Fibroblast of upper back skin (primary cell): ENCODE measurements at places on chromosomes 6 and 20.

- DNase-seq, result no peak
These were observed 34.8 kb upstream of the FILIP1 start for GRCh38 chr6:75528423-75528822.

GRCh38 chr6:49855221-49855620 is 11.1 kb downstream of the CRISP1 start:
- DNase-seq, result no peak

GRCh38 chr6:105151644-105152043 is 28.2 kb downstream of the POPDC3 start:
- DNase-seq, result no peak

DNA sequence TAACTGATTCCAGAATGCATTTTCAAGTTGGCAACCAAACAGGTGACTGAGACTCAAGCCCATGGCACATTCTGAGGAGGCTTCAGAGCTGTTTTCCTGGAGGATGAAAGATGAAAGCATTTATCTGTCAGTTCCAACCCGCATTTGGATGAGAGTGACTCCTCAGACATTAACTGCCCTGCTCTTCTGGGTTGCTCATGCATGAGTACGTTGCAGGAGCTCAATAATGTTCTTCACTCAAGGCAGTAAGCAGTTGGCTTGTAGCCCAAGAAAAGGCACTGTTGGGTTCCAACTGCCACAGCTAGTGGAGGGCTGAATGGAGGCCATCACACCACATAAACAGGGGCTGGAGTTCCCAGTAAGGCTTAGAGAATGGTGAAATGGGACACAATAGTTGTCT is 155.3 kb downstream of the FUT9 start:
- DNase-seq, result no peak

DNA sequence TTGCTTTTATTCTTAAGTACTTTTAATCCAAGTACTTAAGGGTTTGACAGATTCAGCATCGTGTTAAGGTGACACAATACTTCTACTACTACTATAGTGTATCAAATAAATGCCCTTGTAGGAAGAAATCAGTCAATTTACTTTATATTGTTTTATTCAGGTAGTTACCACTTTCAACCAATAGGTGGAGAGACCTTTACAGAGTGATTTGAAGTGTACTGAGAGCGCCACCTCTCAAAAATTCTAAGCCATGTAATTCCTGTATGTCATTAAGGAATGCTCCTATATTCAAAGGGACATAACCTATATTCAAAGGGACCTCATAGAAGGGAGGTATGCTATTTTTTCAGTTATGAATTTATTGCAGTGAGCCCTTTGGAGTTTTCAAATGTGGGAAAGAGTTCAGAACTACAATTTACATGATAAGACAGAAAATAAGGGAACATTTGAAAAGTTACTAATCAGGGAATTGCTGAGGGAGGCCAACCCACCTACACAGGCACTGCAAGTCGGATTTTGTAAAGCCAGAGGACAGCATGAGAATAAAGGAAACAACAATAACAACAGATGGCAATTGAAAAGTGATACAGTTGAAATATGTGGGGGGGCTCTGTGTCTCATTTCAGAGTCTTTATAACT is 955.6 kb downstream of the TBC1D32 start:
- DNase-seq, result peak; percentile 53

DNA sequence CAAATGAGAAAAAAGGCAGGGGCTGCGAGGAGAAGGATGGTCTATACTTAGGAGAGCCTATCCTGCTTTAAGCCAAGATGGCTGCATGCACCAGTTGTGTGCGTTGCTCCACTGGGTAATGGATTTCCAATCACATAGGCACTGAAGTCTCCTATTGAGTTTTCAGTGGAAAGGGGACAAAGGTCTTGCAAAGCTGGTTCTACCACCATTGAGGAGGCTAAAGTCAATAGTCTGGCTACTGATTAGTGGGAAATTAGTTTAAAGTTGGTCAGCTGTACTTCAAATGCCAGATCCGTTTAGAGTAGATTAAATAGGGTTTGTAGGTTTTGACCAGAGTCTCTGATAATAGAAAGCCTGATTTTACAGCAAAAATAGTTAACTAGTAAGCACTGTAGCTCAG is 104.9 kb downstream of the SESN1 start:
- DNase-seq, result no peak

- no peak for DNase-seq
These were observed 10.5 kb upstream of the TXNDC5 start for GRCh38 chr6:7921046-7921445.

- no peak for DNase-seq
These were observed 143.4 kb upstream of the HMGN3 start for GRCh38 chr6:79377888-79378348.

DNA sequence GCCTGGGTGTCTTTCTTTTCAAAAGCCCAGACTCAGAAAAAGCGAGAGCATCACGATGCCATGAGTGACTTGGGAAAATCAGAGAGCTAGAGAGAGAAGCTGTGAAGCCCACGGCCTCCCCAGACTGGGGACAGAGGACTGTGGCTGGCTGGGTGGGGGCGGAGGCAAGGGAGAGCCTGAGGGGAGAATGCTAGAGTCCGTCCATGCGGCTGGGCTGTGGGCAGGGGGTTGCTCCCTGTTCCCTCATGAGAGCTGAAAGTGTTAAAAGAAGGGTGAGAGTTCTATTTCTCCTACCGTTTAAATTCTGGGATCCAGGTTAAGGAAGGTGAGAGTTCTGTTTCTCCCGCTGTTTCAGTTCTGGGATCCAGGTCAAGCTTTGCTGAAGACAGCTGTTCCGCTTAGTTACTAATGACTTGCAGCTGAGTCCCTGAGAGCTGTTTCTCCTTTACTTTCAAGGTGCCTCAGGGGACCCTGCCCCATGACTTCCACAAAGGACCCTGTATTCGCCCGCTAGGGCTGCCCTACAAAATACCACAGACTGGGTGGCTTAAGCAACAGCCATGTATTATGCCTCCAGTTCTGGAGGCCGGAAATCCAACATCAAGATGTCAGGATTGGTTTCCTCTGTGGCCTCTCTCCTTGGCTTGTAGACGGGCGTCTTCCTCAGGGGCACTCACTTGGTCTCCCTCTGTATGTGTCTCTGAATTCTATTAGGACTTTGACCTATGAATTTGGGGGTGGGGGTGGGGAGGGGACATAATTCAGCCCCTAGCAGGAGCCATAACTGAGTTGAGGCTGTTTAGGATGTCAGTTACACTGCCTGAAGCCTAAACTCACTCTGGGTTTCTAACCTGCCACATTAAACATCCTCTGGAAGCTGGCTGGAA is 127.0 kb downstream of the PXDC1 start:
- DNase-seq, result no peak

DNA sequence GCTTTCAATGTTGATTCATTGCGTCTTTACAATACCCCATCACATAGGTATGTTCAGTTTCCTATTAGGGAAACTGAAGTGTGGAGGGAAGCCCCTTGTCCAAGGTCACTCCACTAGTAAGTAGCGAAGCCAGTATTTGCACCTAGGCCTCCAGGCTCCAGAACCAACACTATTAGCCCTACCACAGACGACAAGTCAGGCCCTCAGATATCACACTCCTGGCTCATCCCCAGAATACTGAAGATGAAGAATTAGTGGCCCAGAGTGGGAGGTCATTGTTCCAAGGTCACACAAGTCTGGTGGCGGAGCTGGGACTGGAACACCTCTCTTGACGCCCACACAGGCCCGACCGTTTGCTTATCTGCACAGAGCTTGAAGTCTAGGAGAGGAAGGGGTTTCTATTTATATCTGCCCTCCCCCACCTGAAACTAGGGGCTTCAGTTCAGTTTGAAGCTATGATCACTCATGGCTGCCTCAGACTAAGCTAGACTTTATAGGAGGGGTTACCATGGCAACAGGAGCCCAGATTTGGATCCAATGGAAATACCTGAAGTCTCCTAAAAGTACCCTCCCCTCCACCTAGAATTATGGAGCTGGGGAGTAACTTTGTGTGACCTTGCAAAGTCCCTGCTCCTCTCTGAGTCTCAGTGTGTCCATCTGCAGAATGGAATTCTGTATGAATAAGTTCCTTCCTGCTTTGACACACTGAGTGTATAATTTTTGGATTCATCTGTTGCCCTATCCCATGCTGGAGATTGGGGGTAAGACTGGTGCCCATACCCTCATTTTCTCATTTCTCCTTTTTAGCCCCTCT is 2.2 kb downstream of the SNTA1 start:
- no peak for DNase-seq

GRCh38 chr20:58150772-58151171 is 77.7 kb downstream of the ANKRD60 start:
- DNase-seq, result no peak

DNA sequence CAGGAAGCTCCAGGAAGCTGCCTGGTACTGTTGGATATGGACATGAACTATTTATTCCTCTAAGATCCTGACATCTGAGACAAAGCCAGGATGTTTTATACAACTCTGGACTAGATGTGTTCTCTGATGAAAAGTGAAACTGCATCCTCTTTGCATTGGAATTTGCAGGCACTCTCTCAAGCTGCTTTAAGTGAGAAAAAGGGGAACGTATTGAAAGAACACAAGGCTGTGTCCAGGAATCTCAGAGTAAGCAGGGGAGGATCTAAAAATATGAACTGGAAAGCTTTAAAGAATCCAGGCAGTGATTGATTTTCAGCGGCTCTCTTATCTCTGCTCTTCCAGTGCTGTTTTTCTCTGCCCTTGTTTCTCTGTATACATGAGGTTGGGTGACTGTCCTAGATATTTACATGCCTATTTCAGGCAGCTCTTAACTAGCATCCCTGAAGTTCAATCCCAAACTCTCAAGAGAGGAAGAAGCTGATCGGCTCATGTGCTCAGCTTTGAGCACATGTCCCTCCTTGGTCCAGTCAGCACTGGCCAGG is 193.8 kb downstream of the PLCB4 start:
- no peak for DNase-seq

DNA sequence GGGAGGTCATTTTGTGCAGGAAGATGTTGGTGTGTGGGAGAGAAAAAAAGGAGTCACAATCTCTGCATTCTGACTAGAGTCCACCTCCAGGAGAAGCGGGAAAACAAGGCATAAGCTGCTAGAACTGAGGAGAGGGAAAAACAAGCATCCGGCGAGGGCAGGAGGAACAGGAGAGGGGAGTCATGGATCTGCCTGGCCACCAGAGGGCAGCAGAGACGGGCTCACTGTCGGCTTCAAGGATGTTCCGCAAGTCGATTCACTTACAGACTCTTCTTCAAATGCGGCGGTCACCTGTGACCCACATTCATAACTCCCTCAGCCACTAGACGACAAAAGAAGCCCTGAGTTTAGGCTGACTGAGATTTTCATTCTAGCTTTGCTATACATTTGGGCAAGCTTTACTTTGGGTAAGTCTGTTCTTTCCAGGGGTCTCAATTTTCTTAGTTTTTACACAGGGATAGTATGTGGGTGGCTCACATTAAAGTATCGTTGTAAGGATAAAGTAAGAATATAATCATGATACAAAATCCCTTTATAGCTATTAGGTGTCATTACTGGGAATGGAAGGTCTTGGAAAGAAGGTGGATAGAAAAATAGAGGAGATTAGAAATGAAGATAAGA is 6.6 kb upstream of the BTNL2 start:
- DNase-seq, result peak; percentile 71

DNA sequence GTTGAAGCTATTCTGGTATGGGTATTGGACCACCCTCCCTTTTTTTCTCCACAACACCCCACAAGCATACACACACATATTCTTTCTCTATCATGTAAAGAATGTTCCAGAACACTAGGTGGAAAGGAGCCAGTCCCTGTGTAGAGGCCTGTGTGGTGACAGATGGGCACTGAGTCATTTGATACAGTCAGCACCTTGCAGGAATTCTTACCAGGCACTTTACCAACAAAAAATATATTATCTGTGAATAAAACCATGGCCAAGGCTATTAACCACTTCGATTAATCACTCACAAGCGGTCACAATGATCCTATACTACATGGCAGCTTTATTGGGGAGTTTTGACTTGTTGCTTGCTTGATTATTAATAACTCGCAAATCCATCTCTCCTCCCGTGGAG is 149.5 kb downstream of the BFSP1 start:
- peak; percentile 30 for DNase-seq

- DNase-seq, result no peak
These were observed 1005.4 kb downstream of the GRIK2 start for GRCh38 chr6:102398788-102399390.

DNA sequence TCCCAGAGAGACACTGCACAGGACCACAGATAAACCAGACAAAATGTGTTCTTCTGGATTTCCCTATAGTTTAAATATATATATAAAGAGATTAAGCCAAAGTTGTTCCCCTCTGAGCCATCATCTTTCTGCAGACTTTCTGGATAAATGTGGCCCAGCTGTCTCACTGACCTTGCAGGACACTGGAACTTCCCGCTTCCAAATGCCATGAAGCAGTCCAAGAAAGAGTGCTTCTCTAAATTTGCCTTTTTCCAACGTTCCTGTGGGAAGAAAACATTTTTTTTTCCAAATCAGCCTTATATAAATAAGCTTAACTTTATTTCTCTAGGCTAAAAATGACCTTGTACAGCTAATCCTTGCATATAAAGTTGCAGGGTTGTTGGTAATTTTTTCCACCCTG is 65.7 kb downstream of the CYP39A1 start:
- DNase-seq, result no peak

- DNase-seq, result no peak
These were observed 4.7 kb upstream of the C6orf132 start for GRCh38 chr6:42147138-42147562.

DNA sequence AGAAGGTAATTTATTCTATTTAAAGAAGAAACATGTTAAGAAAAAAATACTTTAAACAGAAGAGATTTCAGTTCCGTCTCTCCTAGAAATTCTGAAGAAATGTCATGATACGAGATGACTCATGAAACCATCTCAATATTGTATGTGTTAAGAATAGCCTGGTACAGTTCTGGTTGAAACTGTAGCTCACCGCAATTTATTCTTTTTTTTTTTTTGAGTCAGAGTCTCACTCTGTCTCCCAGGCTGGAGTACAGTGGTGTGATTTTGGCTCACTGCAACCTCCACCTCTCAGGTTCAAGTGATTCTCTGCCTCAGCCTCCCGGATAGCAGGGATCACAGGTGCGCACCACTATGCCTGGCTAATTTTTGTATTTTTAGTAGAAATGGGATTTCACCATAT is 103.3 kb downstream of the ARHGAP18 start:
- DNase-seq, result peak; percentile 29

- no peak for DNase-seq
These were observed 5.4 kb downstream of the SLCO4A1 start for GRCh38 chr20:62647521-62648317.

DNA sequence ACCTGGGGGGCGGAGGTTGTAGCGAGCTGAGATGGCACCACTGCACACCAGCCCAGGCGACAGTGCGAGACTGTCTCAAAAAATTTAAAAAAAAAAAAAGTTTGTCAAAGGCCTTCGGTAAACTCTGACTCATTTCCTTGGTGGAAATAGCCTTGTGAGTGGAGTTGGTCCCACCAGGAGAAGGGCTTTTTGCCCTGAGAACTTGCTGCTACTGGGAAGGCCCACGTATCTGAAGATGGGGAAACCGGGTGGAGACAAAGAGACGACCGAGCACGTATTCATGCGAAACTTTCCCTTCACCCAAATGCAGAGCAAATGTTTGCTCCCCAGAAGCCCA is 51.7 kb downstream of the SLC22A23 start:
- DNase-seq, result no peak

GRCh38 chr6:48614326-48614725 is 503.3 kb upstream of the PTCHD4 start:
- no peak for DNase-seq
